ENCODE measurements at places on chromosomes 1 and 21.

DNA sequence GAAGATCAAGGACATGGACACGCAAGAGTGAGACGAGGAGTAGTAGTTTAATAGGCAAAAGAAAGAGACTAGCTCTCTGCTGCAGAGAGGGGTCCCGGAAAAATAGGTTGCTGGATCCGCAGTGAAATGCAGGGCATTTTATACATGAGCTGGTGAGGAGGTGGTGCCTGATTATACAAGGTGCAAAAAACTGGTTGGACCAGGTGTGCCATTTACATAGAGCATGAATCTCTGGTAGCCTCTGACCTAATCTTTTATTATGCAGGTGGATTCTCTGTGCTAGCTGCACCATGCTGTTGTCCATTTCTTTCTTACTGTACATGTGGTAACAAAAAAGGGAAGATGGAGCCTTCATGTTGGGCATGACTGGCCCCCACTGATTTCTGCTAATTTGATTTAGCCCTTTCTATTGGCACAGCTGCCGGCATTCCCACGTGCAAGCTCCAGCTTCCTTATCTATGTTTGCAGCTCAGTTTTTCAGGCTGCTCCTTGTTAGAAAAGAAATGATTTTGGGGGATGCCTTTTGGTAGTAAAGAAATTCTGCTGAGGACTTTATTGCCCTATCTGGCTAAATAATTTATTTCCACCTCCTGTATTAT, 548.1 kb downstream of the BRINP3 start:
- DNase-seq = no peak

- no peak for DNase-seq
Observed at GRCh38 chr21:31279986-31280385, 64.1 kb downstream of the TIAM1 start.

- no peak for DNase-seq
Observed at GRCh38 chr1:202164271-202165037, 4.1 kb upstream of the PTPN7 start.

DNA sequence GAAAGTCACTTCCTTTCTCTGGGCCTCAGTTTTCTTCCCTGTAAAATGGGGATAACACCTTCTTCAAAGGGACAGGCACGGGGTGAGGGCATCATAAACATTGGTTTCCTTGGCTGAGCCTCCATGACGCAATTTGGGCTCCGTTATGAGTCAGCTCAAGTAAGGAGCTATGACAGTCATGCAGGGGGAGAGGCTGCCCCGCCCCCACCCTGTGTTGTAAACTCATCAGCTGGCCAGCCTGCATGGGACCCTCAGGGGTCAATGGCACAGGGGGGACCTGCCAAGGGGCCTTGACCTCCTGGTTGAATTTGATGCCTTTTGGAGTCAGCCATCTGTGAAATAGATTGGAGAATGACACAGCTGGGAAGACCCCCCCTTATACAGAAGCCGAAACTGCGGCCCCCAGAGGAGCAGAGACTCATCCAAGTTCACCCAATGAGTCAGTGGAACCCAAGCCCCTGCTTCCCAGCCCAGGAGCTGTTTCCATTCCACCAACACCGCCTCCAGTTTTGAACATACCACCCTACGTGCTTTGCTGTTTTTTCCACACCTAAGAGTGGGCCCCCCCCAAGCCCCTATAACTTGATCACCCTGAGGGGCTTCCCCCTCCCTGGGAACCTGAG, 36.8 kb upstream of the RUNX3 start:
- no peak for DNase-seq

- DNase-seq = no peak
Observed at GRCh38 chr1:7560128-7560527, 211.0 kb upstream of the VAMP3 start.

- no peak for DNase-seq
Observed at GRCh38 chr1:23126801-23127200, 41.9 kb downstream of the LUZP1 start.

GRCh38 chr1:11842154-11843041, 5.2 kb downstream of the NPPA start:
- no peak for DNase-seq

DNA sequence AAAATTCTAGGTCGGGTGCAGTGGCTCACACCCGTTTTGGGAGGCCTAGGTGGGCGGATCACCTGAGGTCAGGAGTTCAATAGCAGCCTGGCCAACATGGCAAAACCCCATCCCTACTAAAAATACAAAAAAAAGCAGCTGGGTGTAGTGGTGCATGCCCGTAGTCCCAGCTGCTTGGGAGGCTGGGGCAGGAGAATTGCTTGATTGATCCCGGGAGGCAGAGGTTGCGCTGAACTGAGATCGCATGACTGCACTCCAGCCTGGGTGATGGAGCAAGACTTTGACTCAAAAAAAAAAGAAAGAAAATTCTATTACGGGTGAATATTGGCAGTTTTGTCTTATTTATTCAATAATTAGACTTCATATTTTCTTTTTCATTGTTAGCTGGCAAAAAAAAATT, 62.1 kb downstream of the SNX7 start:
- DNase-seq = no peak

GRCh38 chr1:156571919-156572662, at the start of gene IQGAP3:
TSS of gene IQGAP3 (minus strand) at chr1:156572565. CDS start at chr1:156572529, 36 bp downstream.
- no peak for DNase-seq

GRCh38 chr1:177307771-177308170, 137.0 kb downstream of the BRINP2 start:
- DNase-seq = no peak

- DNase-seq = no peak
Observed at GRCh38 chr1:37430103-37430985, 44.0 kb upstream of the ZC3H12A start.

DNA sequence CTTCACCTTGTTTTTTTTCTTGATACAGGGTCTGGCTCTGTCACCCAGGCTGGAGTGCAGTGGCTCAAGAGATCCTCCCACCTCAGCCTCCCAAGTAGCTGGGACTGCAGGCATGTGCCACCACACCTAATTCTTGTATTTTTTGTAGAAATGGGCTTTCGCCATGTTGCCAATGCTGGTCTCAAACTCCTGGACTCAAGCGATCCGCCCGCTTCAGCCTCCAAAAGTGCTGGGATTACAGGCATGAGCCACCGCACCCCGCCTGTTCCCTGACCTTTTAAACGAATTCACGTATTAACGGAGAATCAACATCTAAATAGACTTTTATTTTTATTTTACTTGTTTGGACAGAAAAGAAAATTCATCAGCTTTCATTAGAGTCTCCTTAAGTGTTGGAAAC, 104.8 kb downstream of the PGBD5 start:
- DNase-seq = no peak

- no peak for DNase-seq
Observed at GRCh38 chr21:34270411-34270810, 93.4 kb upstream of the KCNE2 start.

GRCh38 chr1:3207217-3207848, 138.3 kb downstream of the PRDM16 start:
- no peak for DNase-seq

DNA sequence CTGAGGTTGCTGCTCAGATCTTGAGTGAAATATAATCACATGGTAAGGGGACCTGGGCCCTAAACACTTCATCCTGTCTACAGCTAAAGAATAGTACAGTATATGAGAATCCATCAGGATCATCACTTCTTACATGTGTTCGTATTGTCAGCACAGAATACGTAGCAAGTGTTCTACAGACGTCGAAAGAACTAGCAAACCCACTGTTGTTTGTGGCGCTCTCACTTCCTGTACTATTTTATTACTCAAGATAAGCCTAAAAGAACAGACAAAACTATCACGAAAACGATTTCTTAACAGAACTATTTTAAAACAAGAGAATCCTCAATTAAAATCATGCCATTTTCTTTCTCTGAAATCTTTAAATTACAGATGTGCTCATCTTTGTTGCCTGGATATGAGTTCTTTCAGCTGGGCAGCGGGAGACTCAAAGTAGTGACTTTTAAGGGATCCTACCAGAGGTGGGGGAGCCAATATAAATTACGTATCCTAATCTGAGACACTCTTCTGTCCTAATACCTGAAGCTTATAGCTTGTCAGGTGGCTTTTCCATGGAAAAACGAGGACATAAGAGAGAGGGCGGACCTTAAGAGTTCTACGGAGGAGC, 724 bp downstream of the ST7L start:
- no peak for DNase-seq

DNA sequence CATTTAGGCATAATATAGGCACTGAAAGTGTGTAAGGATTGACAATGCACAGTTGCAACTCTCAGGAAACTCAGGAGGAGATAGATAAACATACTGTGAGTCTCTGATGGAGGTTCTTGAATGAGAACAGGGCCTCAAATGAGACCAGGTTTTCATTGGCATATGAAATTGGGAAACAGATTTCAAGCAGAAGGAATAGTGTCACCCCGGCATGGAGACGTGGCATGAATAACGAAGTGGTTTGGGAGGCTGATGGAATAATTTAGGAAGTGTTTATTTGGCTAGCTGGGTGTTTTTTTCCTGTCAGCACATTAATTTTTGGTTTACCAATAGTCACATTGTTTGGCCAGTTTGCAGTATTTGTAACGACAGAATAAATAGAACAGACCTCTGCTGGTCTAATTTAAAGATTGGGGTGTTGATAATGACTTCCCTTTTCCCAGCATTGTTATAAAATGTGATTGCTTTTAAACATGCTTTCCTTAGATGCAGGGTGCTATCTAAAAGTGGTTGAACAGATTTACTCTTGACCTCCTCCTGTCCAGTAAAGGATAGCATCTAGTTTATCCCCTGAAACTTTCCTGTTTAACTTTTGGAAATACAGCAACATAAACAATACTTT, 132.0 kb downstream of the C1orf21 start:
- DNase-seq = no peak

DNA sequence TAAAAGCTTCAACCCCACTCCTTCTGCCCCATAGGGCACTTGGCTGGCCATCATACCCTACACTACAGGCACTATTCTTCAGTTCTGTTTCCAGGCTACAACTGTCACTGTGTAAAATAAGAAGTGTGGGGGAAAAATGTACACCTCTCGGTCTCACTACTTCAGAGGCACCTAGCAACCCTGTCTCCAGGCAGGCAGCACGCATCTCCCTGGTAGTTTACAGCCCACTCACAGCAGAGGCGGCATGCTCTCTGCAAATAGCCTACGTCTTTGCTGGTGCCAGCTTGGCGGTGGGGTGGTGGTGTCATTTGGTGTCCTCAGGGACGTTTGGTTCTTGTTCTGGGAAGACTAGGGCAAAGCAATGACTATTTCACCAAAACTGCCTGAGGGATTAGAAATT, 48.2 kb upstream of the BTG3 start:
- no peak for DNase-seq

- DNase-seq = no peak
Observed at GRCh38 chr21:38742580-38743260, 63.0 kb upstream of the ETS2 start.

- no peak for DNase-seq
Observed at GRCh38 chr1:219413536-219413935, 199.4 kb downstream of the ZC3H11B start.

DNA sequence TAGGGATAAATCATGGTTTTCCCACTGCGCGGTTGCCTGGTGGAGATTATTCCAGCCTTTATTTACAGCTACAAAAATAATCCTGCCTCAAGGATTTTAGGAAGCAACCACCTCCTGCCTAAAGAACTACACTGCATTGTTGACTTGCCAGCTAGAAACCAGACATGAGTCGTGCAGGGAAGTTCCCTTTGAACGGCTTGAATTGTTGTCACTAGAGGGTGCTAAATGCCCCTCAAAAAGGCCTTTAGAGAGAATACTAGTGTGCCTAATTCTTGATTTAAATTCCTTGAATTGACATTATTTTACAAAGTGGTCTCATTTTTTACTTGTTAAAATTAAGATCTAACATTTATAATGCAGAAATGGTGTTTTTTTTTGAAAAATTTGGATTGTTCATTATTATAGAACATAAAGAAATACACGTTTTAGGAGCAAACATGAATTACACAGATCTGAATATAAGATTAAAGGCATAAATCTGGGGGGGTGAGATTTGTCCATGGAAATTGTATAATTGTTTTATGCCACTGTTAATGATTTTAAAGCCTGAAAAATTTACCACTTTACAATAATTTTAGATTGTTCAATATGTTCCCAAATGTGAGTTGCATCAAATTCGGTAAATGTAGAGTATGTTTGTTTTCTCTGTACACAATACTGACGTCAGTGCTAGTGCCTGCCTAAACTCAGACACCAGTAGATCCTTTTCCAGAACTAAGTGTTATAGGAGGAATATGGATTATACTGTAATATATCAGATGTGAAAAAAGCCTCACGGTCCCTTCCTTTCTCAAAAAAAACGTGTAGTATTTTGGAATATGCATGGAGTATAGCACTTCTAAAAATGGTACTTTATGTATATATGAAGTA, 7.6 kb upstream of the ERG start:
- peak; percentile 46 for DNase-seq

GRCh38 chr1:28885472-28885877, 28.9 kb upstream of the EPB41 start:
- DNase-seq = no peak

DNA sequence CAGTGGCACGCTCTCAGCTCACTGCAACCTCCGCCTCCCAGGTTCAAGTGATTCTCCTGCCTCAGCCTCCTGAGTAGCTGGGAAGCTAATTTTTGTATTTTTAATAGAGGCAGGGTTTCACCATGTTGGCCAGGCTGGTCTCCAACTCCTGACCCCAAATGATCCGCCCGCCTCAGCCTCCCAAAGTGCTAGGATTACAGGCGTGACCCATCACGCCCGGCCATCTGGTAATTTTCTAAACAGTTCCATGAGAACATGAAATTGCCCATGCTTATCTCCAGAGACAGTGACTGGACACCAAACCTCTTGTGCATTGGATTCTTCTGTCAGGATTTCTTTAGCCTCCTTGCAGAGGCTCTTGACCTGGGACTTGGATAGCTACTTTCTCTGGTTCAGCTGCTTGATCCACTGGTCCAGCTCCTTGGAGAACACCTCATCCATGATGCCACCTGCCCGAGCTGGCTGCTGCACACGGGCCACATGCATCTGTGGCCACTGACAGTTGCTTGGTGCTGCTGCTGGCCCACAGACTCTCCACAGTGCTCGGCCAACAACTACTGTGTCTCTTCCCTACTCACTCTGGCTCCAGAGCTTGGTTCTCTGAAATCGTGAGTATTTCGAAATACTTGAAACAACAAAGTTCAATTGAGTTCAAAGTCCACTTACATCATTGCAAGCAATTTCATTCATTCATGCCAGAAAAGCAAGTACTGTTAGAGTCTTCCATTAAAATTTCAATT, 40.0 kb upstream of the CTPS1 start:
- DNase-seq = no peak

GRCh38 chr1:211811848-211812247, 18.7 kb downstream of the LPGAT1 start:
- DNase-seq = no peak

DNA sequence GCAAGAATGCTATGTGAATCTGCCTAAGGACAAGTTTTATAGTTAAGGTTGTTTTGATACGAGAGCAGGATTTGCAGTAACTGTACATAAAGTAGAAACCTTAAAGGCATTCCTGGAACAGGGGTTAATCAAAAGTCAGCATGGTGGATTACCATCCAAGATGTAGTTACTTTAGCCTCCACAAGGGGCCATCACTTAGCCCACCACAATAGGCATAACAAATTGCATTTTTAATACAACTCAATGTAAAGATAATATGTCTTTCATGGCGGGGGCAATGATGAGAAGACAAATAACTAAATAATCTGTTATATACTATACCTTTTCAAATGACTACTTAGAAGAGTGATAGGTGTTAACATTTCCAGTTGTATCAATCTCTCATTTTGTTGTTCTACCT, 611.2 kb upstream of the ADGRL4 start:
- no peak for DNase-seq

GRCh38 chr1:11283151-11283550, 10.2 kb downstream of the UBIAD1 start:
- no peak for DNase-seq

All from left renal pelvis (tissue), 4 donors.